DND-41 (cell line): ENCODE measurements at places on chromosomes 1 and 21.

DNA sequence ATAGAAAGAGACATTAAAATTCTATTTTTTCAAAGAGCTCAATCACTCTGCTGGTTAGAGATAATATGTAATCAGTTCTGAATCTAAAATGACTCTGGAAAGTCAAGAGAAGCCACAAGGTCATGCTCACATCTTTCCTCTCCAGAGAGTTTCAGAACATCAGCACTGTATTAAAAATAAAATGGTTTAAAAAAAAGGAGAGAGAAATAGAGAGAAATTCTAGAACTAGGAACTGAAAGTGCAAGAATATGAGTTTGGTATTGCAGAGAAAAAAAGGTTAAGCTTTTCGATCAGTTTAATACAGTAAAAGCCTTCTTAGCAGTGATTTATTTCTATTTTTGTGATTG lies 44.0 kb upstream of the DIPK1A start:
- no peaks in the 10 kb centered on the region for H3K27me3 ChIP-seq
- H3K36me3 ChIP-seq, result no peaks in the 10 kb centered on the region
- no peak for DNase-seq
- no peaks in the 10 kb centered on the region for H3K4me1 ChIP-seq

GRCh38 chr1:150876119-150876454 lies 312 bp downstream of the ARNT start:
- no peak for DNase-seq
- H3K27me3 ChIP-seq, result no peaks in the 10 kb centered on the region
- H3K36me3 ChIP-seq, result peaks cover 7% of the 10 kb centered on the region
- peaks cover 28% of the 10 kb centered on the region for H3K4me1 ChIP-seq
- H3K27ac ChIP-seq, result peak overlapping the region; percentile 67

GRCh38 chr21:29416268-29416667 lies 117.5 kb downstream of the BACH1 start:
- no peaks in the 10 kb centered on the region for H3K4me1 ChIP-seq
- no peak overlapping the region for H3K4me3 ChIP-seq
- H3K36me3 ChIP-seq, result no peaks in the 10 kb centered on the region
- no peaks in the 10 kb centered on the region for H3K27me3 ChIP-seq
- H3K27ac ChIP-seq, result no peak overlapping the region

DNA sequence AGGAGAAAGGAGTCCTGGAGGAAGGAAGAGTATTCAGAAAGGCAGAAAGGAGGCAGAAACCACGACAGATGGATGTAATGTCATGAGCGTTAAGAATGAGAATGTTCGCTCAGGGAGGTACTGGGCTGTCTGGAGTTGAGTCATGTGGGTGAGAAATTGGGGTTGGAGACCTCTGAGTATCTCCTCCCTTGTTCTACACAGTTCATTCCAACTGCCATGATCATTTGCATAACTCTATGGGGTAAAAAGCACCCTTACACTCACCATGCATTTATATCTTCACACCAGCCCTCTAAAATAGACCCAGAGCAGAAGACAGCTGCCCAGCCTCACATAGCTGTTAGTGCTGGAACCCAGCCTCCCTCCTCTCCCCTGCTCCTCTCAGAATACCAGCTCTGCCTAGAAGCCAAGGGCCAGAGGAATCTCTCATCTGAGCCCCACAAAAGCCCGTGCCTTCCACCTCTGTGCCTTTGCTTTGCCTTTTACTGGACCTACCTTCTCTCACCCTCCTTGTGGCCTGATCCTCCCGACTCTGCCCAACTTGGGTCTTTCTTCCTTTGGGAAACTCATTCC lies 85.2 kb downstream of the BEND5 start:
- H3K4me3 ChIP-seq, result no peak overlapping the region
- no peaks in the 10 kb centered on the region for H3K36me3 ChIP-seq
- H3K27ac ChIP-seq, result no peak overlapping the region
- no peak for DNase-seq
